Fibroblast of skin of abdomen (primary cell): ENCODE measurements at places on chromosomes 1 and 21.

DNA sequence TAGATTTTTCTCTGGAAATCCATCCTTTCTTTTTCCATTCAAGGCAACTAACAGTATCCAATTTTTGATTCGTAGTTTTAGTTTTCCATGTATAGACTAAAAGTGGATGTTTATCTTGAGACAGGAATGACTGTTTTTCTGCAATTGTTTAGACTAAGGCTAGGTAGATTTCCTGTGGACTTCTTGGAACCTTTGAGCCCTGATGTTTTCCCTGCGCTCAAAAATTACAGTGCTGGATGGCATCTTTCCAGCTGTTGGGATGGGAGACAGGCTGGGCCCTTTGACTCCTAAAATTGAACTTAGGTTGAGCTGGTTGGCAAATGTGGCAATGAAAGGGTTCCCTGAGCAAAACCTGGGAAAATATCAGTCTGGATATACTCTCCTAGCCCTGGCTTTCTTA is 180.4 kb downstream of the DHRS3 start:
- DNase-seq: no peak

DNA sequence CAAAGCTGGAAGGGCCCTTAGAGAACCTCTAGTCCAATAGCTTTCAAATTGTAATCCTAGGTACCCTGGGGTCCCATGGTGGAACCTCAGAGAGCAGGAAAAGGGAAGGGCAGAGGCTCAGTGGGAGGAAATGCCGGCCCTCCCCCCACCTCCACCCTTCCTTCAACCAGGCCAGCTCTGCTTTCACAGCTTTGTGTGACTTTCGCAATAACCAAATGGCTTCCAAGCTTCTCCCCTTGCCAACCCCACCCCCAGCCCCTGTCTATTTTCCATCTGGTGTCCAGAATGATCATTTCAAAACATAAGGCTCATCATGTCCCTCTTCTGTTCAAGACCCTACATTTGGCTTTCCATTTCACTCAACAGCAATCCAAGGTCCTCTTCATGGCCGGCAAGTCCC is 74.4 kb downstream of the CD58 start:
- peak; percentile 70 for DNase-seq

- no peak for DNase-seq
These were observed 667 bp upstream of the NID1 start for GRCh38 chr1:236065509-236066005.

DNA sequence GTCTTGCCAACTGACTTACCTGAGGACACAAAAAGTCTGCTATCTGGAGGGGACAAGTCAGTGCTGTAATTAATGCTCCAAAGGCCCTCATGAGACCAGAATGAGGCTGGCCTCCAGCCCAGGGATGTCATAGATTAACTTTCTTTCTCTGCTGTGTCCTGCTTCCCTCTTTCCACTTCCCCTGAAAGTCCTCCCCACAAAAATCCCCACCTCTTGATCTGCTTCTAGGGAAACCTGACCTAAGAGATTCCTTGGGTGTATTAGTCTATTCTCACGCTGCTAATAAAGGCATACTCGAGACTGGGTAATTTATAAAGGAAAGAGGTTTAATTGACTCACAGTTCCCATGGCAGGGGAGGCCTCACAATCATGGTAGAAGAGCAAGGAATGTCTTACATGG is 39.2 kb downstream of the RUNX3 start:
- DNase-seq: no peak

DNA sequence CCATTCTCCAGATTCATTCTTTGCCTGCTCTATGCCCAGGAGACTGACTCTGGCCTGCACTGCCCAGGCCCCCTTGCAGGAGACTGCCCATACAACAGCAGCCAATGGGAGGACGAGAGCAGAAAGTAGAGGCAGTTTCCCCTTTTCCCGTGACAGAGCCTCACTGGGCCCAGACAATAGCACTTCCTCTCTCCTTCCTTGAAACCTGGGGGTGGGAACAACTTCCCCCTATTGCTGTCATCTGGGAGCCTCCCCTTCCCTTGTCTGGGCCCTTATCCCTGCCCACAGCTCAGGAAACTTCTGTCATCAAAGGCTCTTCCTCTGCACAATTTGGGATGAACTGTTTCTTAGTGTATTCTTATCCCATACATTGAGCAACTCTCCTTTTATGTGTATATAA is 60.8 kb upstream of the KCNJ15 start:
- DNase-seq: no peak

GRCh38 chr1:232353001-232353400 is 276.9 kb downstream of the SIPA1L2 start:
- DNase-seq: peak; percentile 14

- DNase-seq: no peak
These were observed 210.3 kb downstream of the TOMM20 start for GRCh38 chr1:234918181-234918841.

DNA sequence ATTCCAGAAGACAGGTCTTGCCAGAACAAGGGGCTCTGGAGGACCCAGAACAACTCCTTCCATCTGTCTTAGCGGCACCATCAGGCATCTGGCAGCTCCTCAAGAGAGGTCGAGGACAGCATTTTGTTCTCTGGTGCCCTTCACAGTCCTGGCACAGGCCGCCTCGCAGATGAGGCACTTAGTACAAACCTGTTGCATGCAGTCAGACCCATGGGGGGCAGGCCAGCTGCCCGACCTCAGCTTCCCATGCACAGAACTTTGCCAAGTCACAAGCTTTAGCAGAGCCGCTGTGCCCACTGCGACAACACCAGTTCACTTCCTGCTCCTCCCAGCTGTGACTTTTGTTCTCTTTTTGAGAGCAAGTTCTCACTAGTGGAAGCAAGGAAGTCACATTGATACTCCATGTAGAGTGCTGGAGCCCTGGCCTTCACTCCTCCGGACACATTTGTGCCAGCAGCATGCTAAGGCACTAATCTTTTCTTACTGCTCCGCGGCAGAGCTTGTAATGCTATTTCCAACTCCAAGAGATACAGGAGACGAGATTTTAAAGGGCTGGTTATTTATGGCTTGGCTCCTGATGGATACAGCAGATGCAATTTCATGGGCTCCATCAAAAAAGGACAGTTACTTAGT is 44.6 kb downstream of the HMGB4 start:
- no peak for DNase-seq

DNA sequence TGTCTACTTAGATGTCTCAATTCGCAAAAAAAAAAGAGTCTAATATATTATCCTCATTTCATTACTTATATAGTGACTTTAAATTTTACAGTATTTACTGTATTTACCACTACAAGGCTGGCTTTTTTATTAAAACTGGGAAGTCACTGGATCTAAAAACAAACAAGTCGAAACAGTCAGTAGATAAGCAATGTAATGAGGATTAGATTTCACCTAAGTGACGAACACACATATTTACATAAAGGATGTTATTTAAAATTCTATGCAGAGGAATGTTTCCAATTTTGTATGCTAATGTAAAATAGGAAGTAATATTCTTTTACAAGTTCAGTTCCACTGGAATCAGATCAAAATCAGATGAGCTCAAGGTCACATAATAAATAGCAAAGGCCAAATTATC is 28.3 kb downstream of the TTC13 start:
- no peak for DNase-seq

DNA sequence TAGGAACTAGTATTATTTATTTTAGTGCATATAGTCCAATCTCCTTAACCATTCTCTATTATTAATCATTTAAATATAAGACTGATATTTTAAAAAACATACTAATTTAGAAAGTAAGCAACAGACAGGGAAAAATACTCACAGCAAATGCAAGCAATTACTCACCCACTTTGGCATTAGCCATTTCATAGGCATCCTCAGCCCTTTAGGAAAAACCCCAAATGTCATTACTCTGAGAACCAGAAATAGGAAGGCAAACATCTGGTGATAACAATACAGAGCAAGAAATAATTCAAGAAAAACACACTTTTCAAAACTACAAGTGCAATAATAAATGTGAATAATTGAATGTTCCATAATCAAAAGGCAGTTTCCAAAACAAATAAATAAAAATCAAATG is 545.1 kb downstream of the PLPP3 start:
- peak; percentile 72 for DNase-seq

- DNase-seq: peak; percentile 83
These were observed 133.6 kb downstream of the EIF4G3 start for GRCh38 chr1:21042929-21043605.

- no peak for DNase-seq
These were observed 221.6 kb downstream of the AKT3 start for GRCh38 chr1:243628476-243628907.

DNA sequence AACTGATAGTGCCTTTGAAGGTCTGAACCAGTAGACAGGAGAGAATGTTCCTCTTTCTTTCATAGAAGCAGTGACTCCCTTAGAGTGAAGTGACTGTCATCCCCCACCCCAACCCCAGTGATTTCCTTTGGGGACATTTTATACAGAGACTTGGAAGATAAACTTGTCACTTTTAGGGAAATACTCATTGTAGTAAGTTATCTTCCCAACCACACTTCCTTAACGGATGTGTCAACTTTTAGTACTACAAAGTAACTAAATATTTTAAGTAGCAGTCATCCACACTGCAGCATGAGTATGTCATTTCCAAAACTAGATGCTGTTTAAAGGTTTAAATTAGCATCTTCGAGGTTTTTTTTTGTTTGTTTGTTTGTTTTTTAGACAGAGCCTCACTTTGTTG is 13.7 kb downstream of the LRRC8B start:
- no peak for DNase-seq

DNA sequence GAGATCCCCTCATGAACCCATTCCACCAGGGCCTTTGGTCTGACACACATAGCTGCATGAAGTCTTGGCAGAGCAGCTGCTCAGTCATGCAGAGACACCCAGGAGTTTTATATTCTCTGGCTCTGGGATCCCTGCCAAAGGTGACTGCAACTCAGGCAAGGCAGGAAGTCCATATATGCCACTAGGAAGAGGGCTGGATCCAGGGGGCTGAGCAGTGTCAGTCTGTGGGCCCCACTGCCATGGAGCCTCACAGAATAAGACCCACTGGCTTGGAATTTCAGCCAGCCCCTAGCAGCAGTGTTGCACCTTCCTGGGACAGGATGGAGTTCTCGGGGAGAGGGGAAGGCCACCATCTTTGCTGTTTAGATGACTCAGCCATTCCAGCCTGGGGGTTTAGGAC is 199.7 kb downstream of the TBX15 start:
- peak; percentile 91 for DNase-seq

DNA sequence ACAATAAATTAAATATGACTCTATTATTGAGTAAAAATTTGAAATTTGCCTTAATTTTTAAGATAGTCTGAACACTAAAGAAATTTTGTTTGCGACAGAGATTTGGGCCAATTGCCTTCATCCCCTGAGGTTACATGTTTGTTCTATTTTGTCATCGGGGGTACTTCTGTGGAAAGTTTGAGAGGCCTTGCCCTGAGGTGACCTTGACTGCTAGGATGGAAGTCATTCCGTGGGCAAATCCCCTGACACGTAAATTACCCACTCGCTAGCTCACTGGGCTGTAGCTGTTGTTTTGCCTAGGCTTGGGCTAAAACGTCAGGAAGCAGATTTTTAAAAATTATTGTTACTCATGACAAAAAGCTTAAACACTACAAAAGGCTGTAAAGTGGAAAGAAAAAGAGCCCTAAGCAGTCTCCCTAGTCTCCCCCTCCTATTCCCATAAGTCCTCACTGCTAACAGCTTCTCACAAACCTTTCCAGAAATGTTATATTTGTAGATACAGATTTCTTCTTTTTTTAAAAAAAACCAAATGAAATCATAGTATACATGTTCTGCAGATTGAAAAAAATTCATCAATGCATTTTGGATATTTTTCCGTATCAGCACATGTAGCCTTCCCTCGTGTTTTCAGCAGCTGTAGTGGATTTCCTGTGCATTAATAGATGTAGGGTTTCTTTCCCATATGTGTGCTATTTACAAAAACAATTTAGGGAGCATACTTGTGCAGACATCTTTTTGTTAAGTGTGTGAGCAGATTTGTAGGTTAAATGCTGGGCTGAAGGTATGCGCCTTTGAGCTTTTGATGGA is 142.7 kb downstream of the MRPS6 start:
- DNase-seq: no peak

DNA sequence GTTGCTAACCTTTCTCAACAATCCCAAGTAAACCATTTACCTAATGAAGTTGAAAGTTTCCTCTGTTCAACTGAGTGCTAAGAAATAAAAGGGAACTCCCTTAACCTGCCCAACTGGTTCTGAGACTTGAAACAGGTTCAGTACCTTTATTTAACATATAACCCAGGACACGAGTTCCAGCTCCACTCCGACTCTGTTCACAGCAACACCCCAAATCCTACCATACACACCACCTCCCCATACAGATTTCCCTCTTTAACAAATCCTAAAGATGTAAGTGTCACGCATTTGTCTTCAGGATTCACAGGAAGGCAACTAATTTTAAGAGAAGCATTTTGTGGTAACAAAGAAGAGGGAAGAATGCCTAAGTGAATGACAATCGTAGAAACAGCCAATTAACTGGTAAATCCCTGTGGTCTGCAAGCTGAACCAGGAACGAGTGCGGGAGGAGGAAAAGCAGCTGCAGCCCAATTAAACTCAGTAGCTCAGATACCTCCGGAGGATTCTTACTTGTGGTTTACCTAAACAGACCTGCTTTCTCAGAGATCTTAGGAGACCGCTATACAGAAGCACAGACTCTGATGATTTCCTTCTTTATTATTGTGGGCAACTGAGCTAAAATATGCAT is 134.5 kb upstream of the MAGI3 start:
- DNase-seq: peak; percentile 4
